Suprapubic skin (tissue), 4 donors: ENCODE measurements at places on chromosomes 4 and X.

DNA sequence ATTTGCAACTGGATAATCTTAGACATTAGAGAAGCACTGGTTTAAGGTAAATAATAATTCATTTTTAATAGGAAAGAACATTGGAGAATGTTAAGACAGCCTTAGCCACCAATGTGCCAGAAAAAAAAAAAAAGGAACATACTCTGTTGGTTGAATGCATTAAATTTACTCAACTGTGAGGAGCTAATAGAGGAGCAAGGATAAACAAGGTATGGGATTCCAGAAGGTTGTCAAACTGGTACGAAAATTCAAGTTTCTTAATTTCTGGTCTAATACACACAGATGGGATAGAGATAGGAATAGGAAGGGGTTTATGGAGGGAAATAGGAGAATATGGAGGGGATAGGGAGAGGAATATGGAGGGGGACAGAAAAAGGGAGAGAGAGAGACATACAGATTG, 1096.6 kb downstream of the ARAP2 start:
- no peaks in the 10 kb centered on the region for H3K4me1 ChIP-seq
- H3K4me3 ChIP-seq: no peak overlapping the region
- no peak for DNase-seq
- no peaks in the 10 kb centered on the region for H3K36me3 ChIP-seq

DNA sequence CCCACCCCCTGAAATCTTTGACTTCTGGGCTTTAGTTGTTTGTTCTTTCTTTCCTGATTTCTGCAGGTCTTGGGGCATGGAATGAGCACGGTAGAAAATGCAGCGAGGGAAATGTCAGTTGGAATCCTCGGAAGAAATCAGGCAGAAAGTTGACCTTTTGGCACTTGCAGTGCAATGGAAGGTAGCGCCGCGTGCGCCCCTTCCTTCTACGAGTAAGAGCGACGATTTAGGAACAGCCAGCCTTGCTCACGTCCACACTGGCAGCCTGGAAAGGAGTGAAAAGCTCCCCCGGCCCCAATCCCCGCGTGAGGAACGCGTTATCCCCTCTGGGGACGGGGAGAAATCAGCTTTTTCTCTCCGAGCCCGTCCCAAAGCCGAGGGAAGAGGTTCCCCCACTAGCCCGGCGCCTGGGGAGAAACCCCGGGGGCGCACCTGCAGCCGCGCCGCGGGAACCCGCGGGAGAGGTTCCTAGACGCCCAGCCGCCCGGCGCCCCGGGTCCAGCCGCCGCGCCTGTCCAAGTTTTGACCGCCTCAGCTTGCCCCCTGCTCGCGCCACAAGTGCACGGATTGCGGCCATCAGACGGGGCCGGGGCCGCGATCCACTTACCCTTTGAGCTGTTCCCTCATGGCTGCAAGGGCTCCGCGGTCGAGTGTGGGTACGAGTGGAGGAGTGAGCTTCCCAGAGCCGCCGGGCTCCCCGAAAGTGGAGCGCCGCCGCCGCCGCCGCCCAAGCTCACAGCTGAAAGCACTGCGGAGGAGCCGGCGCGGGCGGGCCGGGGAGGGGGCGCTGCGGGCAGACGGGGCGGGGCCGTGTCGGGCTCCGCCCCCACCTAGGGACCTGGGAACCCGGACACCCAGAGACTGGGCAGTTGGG, 194.6 kb upstream of the FTHL17 start:
- H3K36me3 ChIP-seq: no peaks in the 10 kb centered on the region
- H3K4me1 ChIP-seq: no peaks in the 10 kb centered on the region
- no peaks in the 10 kb centered on the region for H3K27me3 ChIP-seq
- peak; percentile 75 for DNase-seq
- peak overlapping the region; percentile 75 for H3K27ac ChIP-seq

DNA sequence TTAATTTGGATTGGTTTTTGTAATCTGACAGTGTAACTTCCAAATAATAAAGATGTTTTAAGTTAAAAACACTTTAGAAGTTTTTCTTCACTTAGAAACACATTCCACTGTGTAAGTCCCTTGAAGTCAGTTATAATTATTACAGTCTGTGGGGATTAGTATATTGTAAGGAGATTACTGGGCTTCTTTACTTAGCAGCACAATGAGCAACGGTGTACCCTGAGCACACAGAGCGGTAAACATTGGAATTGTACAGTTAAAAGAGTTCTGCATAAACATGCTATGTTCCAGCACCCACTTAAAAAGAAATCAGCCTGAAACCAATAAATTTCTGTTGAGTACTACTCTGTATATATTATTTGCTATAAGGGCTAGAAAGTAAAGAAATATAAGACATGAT, 44.3 kb downstream of the CCSER1 start:
- no peak for DNase-seq
- no peaks in the 10 kb centered on the region for H3K4me1 ChIP-seq
- H3K27me3 ChIP-seq: no peaks in the 10 kb centered on the region
- H3K27ac ChIP-seq: no peak overlapping the region
- H3K36me3 ChIP-seq: no peaks in the 10 kb centered on the region

- DNase-seq: no peak
- H3K27ac ChIP-seq: peak overlapping the region; percentile 63
- H3K36me3 ChIP-seq: no peaks in the 10 kb centered on the region
- no peaks in the 10 kb centered on the region for H3K27me3 ChIP-seq
- H3K4me3 ChIP-seq: no peak overlapping the region
- H3K4me1 ChIP-seq: peaks cover 4% of the 10 kb centered on the region
Measured at GRCh38 chr4:152709675-152710438, 30.1 kb upstream of the TMEM154 start.

- H3K27ac ChIP-seq: no peak overlapping the region
- DNase-seq: no peak
- H3K27me3 ChIP-seq: no peaks in the 10 kb centered on the region
- no peaks in the 10 kb centered on the region for H3K4me1 ChIP-seq
- no peaks in the 10 kb centered on the region for H3K36me3 ChIP-seq
Measured at GRCh38 chr4:155805016-155805415, 46.2 kb downstream of the GUCY1B1 start.

DNA sequence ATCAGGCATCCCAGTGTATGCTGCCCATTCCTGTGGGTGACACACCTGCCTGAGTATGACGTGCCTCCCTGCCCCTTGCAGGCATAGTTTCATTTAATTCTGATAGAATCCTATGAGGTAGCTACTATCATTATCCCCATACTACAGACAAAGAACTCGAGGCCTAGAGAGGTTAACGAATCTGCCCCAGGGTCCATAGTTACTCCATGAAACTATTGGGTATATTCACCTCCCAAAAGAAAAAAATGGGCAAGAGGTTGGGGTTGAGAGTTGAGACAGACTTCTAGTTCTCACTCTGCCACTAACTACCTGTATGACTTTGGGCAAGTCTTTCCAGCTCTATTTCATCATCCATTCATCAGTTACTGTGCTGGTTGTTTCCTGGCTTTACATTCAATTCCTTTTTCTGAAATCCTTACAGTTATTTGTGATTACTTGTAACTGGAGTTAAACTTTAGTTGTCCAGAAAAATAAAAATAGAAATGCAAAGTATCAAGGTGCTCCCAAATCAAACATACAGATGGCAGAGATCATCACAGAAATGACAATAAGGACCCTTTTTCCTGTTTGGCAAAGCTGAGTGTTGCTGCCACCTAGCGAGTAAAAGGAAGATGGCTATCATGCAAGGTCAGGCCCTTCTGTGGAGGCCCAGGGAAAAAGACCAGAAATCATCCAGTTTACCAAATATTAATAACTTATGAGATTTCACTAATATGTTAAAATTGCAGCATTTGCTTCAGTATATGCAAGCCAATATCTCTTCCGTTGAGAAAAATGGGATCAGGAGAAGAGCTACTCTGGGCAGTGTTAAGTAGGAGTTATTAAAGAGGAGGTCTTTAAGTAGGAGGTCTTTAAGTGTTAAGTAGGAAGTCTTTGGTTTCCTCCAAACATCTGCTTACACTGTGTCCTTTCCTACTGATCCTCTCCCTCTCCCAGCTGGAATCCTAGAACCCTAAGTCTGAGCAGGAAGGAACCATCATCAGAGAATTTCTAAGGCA, 17.1 kb upstream of the MAP7D3 start:
- DNase-seq: no peak
- no peaks in the 10 kb centered on the region for H3K4me1 ChIP-seq
- no peaks in the 10 kb centered on the region for H3K36me3 ChIP-seq
- H3K4me3 ChIP-seq: no peak overlapping the region

GRCh38 chrX:37875675-37876074, 28.3 kb upstream of the DYNLT3 start:
- no peak for DNase-seq
- no peak overlapping the region for H3K27ac ChIP-seq

DNA sequence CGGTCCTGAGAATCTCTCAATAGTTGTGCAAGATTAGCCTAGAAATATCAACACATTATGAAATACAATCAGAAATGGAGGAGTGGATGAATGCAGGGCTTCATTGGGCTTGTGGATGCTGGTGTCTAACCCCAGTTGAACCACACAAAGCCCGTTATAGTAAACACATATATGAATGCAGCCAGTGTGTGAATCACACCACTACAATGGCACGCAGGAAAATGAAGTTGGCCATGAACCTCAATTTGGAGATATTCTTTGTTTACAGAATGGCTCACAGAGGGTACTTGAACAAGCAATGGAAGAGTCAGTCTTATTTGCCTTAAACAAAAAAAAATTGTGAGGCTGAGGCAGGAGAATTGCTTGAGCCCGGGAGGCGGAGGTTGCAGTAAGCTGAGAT, 57.8 kb downstream of the SOD3 start:
- H3K4me1 ChIP-seq: peaks cover 10% of the 10 kb centered on the region
- no peak for DNase-seq
- H3K36me3 ChIP-seq: no peaks in the 10 kb centered on the region
- no peak overlapping the region for H3K27ac ChIP-seq
- no peak overlapping the region for H3K4me3 ChIP-seq
- no peaks in the 10 kb centered on the region for H3K27me3 ChIP-seq

DNA sequence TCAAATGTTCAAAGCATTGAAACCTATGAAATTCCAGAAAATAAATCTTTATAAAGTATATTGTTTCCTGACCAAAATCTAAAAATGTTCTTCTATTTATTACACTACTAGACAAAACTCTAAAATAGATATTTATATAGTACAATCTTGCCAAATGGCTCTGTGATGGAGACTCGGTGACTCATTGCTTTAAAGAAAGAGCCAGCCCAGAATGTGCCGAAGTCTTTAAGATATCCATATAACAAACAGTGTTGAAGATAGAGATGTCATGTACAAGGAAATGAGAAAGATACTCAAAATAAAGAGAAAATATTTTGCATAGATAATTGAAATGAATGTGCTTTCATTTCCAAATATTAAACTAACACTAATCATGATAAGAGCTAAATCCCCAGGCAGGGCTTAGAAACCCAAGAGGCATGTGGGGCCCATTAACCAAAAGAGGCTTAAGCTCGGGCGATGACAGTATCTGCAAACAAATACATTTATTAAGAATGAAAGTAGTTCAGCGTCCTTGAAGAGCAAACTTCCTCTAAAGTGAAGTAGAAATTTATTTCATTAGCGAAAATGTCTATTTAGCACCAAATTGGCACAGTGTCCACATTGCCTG, 102.1 kb upstream of the FAM9B start:
- no peak overlapping the region for H3K4me3 ChIP-seq
- no peaks in the 10 kb centered on the region for H3K36me3 ChIP-seq
- H3K27ac ChIP-seq: no peak overlapping the region
- H3K27me3 ChIP-seq: no peaks in the 10 kb centered on the region
- no peak for DNase-seq
- H3K4me1 ChIP-seq: no peaks in the 10 kb centered on the region

GRCh38 chr4:57462843-57463242, 352.7 kb upstream of the IGFBP7 start:
- H3K4me1 ChIP-seq: no peaks in the 10 kb centered on the region
- no peak overlapping the region for H3K4me3 ChIP-seq
- H3K27ac ChIP-seq: no peak overlapping the region
- no peaks in the 10 kb centered on the region for H3K27me3 ChIP-seq

DNA sequence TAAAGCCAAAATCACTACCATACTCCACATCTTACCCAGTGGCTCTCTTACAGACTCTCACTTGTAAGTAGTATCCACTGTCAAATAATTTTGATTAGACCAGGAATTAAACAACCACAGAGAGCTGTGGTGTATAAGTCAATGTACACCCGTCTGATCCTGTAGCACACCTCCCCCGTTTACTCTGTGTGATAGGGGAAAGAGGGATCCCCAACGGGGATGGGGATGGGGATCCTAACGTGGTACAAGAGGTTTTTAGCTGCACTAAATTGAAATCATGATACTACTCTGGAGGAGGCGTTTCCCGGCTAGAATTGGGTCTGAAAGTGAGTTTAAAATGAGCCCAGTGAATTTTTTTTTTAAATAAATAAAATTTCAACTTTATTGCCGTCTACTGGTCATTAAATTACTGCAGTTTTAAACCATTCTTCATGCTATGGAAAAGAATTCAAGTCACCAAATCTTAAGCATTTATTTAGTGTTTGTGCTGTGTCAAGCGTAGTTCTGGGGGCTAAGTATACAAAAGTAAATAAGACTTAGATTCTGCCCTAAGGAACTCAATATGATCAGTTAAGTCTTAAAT, 76.6 kb downstream of the INTS12 start:
- no peak for DNase-seq
- H3K36me3 ChIP-seq: no peaks in the 10 kb centered on the region
- no peak overlapping the region for H3K4me3 ChIP-seq

DNA sequence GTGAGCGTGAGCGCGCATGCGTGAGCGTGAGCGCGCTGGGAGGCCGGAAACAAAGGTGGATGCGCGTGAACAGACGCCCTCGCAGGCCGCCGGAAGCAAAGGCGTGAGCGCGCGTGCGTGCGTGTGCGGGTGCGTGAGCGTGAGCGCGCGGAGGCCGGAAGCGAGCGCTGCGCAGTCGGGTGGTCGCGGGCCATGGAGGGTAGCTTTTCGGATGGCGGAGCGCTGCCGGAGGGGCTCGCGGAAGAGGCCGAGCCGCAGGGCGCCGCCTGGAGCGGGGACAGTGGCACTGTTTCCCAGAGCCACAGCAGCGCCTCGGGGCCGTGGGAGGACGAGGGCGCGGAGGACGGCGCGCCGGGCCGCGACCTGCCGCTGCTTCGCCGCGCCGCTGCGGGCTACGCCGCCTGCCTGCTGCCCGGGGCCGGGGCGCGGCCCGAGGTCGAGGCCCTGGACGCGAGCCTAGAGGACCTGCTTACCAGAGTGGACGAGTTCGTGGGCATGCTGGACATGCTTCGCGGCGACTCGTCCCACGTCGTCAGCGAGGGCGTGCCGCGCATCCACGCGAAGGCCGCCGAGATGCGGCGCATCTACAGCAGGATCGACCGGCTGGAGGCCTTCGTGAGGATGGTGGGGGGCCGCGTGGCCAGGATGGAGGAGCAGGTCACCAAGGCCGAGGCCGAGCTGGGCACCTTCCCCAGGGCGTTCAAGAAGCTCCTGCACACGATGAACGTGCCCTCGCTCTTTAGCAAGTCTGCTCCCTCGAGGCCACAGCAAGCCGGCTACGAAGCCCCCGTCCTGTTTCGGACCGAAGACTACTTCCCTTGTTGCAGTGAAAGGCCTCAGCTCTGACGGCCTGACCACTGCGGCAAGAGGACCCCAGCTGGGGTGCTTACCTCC, at the start of gene BLOC1S4:
TSS of gene BLOC1S4 (plus strand) at position 157 of the 894 bp plus-strand sequence. CDS start at position 193, 36 bp downstream.
- H3K27me3 ChIP-seq: no peaks in the 10 kb centered on the region
- H3K4me3 ChIP-seq: peak within 1 kb of the TSS; percentile 57
- no peaks in the 10 kb centered on the region for H3K36me3 ChIP-seq
- DNase-seq: no peak

- no peak overlapping the region for H3K27ac ChIP-seq
- no peaks in the 10 kb centered on the region for H3K36me3 ChIP-seq
- H3K4me3 ChIP-seq: no peak overlapping the region
- peaks cover 33% of the 10 kb centered on the region for H3K4me1 ChIP-seq
- DNase-seq: no peak
Measured at GRCh38 chr4:48360285-48361011, 19.1 kb downstream of the SLAIN2 start.
